Daoy (cell line): ENCODE measurements at places on chromosomes 4 and X.
A peak's percentile ranks its signal among the peaks of the same experiment; 100 is the strongest.

DNA sequence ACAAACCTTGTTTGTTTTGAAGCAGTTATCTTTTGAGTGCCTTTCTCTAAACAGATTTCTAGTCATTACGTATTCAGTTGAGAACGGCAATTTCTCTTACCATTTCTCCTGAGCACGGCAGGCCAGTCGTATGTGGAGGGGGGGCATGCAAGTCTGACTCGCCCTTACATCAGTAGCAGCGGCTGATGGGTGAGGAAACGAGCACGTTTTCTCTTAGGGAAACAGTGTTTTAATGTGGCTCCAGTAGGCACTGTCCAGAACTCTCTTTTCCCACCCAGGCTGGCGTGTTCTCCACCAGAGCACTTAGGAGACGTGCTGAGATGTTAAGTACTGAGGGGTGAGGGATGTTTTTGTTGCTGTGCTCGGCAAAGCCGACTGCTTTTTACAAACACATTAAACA is 240.5 kb downstream of the STIM2 start:
- no peak for DNase-seq

GRCh38 chr4:188078116-188078515 is 31.3 kb downstream of the TRIML2 start:
- DNase-seq, result no peak

DNA sequence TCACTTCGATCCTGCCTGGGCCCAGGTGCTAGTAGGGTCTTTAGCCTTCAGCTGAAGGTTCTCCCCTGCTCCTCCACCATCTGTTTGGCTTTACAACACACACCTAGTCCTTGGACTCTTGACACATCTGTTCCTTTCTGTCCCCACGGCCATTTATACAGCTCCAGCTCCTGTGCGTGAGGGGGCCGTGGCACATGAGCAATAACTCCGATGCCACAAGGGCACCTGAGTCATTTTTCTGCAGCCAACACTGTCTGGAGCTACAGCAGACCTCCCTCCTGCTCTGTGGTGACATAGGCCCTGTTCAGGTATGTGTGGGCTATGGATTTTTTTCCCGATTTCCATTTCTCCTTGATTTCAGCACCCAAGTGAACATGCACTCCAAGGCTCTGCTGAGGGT is 44.7 kb upstream of the BCOR start:
- no peak for DNase-seq

DNA sequence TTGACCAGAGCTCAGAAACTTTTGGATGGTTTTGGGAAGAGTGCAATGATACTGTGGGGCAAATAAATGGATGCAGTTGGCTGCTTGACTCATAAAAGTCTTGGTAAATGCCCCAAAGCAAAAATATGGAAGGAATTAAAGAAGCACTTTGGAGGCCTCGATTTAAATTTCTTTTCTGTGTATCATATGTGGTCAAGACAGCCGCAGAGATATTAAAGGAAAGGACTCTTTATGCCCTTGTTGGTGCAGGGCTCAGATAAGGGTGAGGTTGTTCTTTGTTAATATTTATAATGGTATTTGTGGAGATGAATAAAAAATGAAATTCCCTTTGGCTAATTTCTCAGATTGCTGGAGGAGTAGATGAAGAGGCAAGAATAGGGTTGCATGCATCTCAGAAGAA is 90.2 kb downstream of the NHS start:
- no peak for DNase-seq

DNA sequence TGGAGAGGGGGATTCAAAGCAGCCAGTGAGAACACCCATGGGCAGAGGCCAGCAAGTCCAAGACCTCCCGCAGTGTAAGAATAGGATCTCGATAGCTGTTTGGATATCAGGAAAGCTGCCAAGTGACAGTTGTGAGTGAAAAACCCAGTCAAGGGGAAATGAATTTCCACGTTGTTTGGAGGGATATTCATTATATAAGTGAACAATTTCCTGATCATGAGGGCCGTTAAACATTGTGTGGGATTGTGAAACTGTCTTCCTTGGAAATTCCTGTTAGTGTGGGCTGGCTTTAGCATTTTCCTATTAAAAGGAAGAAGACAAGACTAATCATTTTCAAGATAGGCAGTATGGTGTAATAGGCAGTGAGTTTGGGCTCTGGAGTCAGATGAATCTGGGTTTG is 15.0 kb downstream of the CLDN2 start:
- no peak for DNase-seq

DNA sequence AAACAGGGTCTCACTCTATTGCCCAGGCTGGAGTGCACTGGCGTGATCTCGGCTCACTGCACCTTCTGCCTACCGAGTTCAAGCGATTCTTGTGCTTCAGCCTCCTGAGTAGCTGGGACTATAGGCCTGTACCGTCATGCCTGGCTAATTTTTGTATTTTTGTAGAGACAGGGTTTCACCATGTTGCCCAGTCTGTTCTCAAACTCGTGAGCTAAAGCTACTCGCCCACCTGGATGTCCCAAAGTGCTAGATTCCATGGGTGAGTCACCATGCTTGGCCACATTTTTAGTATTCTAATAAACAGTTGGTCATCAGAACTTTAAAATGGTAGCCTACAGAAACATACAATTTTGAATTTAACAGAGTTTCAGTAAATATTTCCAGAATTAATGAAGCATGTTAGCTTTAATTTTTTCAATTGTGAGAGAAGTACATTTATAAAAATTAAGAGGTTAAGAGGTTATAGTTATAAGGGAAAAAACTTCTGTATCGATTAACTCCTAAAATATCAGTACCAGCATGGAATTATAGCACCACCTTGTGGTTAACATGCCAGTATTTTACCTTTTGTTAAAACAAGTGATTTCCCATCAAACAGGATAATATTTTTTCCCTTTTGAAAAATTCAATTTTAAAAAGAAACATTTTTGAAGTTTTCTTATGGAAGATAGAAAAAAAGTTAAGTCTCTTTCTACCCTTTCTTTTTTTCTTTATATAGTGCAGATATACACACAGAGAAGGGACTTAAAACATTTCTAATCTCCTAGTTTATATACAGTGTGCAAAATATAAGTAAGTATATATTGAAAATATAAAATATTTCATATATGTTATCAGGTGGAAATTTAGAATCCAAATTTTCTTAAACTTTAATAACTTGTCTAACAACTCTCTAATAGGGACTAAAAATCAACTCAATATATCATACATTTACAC is 35.4 kb downstream of the CEP44 start:
- peak; percentile 2 for DNase-seq

- peak; percentile 58 for DNase-seq
These were observed 8.2 kb downstream of the ZCCHC4 start for GRCh38 chr4:25320773-25321172.

- no peak for DNase-seq
These were observed 157.7 kb downstream of the PAPSS1 start for GRCh38 chr4:107562316-107562715.

DNA sequence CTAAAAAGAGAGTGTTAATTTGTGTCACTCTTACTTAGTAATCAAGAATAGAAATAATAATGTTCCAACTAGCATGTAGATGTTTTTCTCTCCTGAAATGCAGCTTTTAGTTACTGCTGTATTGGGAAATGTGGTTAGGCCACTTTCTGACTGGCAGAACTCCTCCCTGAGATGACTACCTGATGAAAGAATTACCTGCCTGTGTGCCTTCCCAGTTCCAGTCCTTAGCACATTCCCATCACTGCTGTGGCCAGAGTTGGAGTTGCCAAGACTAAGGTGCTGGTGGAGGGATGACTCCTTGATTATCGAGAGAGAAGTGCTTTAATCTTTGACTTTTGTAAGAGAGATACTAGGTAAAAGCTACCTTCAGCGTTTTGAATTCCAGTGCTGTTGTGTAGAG is 9.5 kb downstream of the GAB1 start:
- DNase-seq, result no peak

GRCh38 chr4:102586002-102586643 is 85.0 kb downstream of the NFKB1 start:
- DNase-seq, result no peak

- DNase-seq, result peak; percentile 64
These were observed 571.1 kb upstream of the DIPK2B start for GRCh38 chrX:45771560-45772340.

- no peak for DNase-seq
These were observed 119.1 kb downstream of the TEX13A start for GRCh38 chrX:105101378-105101777.

DNA sequence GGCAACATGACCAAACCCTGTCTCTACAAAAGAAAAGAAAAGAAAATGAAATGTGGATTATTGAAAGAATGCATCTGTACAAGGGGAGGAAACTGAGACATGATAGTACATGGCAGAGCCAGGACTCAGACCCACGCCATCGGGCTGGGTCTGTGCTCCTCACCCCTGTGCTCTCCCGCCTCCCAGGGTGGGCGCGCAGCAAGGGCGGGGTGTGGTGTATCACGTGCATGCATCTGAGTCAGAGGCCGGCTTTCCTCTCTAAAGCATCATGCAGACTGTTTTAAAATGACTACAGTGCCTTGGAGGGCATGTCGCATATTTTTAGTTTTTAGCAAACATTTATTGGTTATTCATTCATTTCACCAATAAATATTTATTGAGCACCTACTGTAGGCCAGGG is 47.8 kb downstream of the HTT-AS start:
- DNase-seq, result no peak

DNA sequence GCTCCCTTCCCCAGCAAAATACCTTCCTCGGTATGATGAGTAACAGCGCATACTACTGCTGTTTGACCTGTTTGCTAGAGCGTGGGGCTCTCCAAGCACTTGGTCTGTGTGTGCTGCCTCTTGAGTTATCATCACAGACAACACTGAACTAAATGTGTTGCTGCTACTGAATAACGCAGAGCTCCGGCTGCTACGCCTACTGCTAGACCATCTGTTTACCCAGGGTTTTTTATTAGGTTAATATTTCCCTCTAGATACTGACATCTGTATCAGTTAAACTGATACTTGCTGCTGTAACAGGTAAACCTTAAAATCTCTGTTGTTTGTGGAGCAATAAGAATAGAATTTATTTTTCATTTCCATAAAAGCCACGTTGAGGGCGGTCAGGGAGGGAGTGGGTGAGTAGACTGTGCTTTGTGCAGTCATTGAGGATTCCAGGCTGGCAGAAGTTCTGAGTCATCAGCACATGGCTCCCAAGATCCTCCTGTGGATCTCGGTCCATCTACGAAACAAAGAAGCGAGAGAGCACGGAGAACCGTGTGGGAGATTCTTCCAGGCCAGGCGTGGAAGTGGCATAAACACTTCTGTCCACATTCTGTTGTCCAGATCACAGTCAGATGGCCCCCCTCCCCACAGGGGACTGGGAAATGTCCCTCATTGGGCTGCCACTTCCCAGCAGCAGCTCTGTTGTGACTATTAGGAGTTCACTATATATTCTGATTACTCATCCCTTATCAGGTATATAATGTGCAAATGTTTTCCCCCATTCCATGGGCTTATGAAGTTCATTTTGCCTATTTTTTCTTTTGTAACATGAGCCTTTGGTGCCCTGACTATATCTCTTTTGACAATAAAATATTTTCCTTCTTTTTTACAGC is 14.1 kb downstream of the GRK4 start:
- peak; percentile 57 for DNase-seq

GRCh38 chr4:38565271-38566199 is 98.5 kb upstream of the KLF3 start:
- DNase-seq, result no peak

- DNase-seq, result no peak
These were observed 67.7 kb downstream of the SEL1L3 start for GRCh38 chr4:25795091-25795490.

GRCh38 chrX:53595266-53595810 is 91.2 kb downstream of the HUWE1 start:
- DNase-seq, result no peak

- DNase-seq, result peak; percentile 64
These were observed 26.9 kb downstream of the AFF1 start for GRCh38 chr4:86961605-86962295.

DNA sequence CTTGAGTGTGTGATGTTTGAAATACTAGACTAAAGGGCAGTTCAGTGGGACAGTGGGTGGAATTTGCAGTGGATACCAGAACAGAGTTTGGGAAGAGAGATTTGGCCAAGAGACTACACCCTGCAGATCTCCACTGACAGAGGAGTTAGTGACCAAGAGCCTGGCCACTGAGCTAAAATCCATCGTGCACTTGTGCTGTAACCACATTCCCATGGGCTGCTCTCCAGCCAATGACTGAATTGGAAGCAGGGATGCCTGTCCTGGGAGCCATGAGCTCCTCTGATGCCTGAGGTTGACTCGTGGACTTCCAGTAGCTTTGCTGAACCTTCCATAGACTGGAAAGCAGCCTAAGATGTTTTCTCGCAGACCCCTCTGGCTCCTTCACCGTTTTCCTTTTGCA is 296.1 kb downstream of the TRIML1 start:
- no peak for DNase-seq

DNA sequence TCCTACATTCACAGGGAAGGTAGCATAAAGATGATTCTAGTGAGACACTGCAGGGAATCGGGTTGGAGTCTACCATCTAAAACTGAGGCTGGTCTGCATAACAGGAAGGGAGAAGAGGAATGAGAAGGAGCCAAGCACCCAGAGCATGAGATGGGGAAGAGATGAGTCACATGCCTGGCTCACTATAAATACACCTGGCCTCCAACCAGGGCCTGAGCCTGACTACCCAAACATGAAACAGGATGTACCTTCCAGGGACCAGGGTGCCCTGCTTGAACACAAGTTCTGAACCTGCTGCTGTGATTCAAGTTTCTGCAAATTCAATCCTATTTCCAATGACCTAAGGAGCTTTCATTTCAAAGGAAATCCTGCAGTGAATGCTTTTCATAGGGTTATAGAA is 24.9 kb downstream of the CD99L2 start:
- DNase-seq, result peak; percentile 15

DNA sequence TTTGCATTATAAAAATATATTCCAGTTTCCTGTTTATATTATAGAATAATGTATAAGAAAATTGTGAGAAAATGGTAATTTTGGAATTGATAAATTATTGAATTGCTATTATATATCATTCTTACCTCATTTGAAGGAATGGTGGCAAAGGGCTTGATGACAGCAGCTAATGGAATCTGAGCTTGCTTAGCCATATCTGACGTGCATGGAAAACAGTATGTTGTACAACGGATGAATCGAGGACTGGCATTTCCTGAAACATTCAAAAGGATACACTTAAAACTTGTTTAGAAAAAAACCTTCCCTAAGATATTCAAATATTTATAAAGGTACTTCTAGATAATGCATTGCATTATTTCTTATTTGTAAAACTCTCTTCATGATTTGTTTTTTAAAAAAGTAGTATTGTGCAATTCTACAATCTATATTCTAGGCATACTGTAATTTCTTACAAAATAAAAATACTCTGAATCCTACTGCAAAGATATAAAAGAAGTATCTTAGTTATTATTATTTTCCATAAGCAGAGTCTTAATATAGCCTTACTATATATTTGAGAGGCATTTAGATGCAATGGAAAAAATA is 38.3 kb downstream of the SEC24D start:
- DNase-seq, result no peak

- DNase-seq, result peak; percentile 23
These were observed 12.4 kb downstream of the YIPF6 start for GRCh38 chrX:68511255-68511654.

GRCh38 chrX:104854188-104854587 is 288.2 kb downstream of the IL1RAPL2 start:
- peak; percentile 44 for DNase-seq

- no peak for DNase-seq
These were observed 38.0 kb upstream of the CXXC4 start for GRCh38 chr4:104532677-104533076.

- no peak for DNase-seq
These were observed 15.8 kb downstream of the DCTD start for GRCh38 chr4:182901337-182901736.
